Jurkat, Clone E6-1 (cell line): ENCODE measurements at places on chromosomes 5 and 9.

DNA sequence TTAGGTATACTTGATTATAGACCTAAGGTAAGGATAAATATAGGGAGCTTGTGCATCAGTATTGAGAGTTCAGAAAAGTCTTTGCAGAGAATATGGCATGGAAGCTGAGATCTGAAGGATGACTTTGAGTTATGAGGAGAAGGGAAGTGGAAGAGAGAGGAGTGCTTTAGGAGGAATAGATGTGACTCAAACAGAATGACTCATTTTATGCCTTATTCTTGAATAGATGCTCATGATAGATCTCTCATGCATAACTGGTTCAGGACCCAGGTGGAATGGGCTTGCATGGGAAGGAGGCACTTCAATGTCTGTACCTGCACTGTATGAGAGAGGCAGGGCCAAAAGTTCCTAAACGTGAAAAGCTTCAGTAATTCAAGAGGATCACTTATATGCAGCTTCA is 103.3 kb downstream of the CWC27 start:
- no peak for DNase-seq

- no peak for DNase-seq
Measured at GRCh38 chr5:148986636-148987035, 76.2 kb downstream of the SH3TC2 start.

DNA sequence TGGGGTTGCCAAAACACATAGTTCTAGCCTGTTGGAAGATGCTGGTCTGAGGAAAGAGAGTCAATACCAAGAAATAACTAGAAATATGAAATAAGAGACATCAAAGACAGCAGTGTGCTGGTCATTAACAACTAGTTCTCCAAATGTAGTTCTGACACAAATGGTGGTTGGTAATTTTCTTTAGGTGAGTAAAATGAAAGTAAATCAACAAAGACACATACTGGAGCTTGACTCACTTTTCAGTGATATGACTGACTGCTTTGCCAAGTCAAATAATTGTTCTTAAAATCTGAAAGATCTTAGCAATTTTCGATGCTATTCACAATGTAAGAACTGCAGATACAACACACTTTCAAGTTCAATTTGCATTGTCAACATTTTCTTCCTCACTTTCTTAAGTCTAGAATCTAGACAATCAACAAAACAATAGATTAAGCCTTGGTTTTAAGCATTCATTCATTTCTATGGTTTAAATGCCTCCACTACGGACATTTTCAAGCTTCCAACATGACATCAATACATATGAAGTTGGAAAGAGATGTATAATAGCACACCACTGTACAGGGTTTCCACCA is 166.8 kb upstream of the MAP3K1 start:
- DNase-seq = no peak

DNA sequence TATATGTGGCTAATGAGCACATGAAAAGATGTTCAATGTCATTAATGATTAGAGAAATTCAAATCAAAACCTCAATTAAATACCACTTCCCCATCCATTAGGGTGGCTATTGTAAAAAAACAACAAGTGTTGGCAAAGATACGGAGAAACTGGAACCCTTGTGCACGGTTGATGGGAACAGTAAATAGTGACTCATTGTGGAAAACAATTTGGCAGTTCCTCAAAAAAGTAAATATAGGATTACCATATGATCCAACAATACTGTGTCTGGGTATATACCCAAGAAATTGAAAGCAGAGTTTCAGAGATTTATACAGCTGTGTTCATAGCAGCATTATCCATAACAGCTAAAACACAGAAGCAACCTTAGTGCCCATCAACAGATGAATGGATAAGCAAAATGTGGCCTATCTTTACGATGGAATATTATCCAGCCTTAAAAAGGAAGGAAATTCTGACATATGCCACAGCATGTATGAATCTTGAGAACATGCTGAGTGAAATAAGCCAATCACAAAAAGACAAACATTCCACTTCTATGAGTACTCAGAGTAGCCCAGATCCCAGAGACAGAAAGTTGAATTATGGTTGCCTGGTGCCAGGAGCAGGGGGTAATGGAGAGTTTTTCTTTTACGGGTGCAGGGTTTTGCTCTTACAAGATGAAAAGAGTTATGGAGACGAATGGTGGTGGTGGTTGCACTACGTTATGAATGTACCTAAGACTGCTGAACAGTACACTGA is 41.4 kb upstream of the LRRC14B start:
- DNase-seq = no peak

DNA sequence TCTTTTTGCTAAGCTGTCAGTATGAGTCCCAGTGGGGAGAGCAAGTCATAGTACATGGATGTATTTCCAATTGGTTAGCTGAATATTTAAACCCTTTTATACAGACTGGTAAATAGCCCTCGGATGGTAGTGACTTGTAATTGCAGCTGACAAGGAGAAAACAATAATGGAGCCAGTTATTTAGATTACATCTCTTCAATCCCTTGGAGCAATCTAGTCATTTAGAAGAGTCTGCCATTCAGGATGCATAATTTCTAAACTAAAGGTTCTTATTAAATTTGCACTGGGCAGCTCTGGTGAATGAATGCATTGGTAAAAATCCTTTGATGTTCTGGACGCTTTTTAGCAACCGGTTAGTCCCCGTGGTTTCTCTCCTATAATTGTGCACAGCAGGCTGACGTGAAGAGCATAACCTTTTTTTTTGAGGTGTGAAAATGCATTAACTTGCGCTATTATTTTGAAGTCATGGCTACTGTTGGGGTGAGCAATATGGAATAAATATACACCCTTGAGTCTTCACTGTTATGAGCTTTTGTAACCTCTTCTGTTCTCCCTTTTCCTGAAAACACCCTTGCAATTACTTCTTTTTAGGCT is 158.6 kb upstream of the CD180 start:
- no peak for DNase-seq

GRCh38 chr9:110337727-110338126 is at the start of gene TXNDC8:
Gene TXNDC8, minus strand, starts transcription at chr9:110337863.
- DNase-seq = no peak

- DNase-seq = peak; percentile 45
Measured at GRCh38 chr5:107248066-107248695, 422.6 kb downstream of the EFNA5 start.

DNA sequence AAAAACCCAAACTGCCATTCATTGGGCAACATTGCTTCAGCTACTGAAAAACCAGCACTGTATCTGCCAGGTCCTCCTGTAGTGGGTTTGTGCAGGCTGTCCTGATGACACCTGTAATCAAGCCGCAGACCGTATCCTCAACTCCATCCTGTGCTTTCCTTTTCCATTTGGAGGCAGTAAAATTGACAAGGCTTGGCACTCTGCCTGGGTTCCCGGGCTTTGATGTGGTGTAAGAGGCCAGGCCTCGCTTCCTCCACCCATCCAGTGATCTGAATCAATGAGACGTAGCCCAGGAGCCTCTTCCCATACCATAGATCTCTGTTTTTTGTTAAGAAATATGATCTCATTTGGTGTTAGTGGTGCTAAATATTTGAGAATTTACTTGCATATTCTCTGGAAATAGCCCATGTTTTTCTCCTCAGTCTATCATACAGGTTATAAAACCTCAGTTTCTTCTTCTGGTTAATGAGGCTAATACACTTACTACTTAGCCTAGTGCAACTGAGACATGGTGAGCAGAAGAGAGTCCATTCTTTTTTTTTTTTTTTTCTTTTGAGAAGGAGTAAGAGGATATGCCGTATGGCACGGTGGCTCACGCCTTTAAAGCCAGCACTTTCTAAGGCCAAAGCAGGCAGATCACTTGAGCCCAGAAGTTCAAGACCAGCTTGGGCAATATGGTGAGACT is 34.8 kb downstream of the LSM11 start:
- peak; percentile 57 for DNase-seq

- no peak for DNase-seq
Measured at GRCh38 chr9:100126423-100126822, 27.4 kb downstream of the INVS start.

- no peak for DNase-seq
Measured at GRCh38 chr5:60727033-60727679, 27.2 kb upstream of the DEPDC1B start.

DNA sequence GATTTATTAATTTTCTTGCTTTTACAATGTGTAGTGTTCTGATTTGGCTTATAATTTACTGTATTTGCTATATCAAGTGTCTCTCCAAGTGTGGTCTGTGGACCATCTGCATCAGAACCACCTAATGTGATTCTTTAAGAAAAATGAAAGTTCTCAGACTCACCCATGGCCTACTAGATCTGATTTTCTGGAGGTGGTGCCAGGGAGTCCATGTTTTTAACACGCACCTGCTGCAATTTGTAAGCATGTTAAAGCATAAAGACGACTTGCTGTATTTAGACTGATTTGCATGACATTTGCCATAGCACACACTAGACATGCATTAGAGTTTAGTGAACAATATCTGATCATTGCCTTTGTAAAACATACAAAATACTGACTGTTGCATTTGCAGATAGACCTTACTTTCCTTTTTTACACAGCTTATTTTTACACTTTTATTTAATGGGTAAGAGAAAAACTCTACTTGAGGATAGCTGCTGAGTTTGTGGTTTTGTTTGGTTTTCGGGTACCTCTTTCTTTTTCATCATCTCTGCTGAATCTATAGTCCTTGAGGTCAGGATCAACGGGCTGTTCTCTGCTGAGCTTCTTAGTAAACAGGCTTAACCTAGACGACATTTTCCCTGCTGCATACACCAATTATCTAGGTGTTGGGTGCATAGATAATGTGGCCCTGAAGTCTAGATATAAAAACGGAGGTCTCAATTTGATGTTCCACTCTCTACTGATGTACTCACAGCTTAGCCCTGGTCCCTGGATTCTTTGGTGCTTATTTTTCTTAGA is 138.0 kb upstream of the ZNF366 start:
- no peak for DNase-seq

GRCh38 chr9:9352877-9353481 is 1259.8 kb downstream of the PTPRD start:
- DNase-seq = no peak

GRCh38 chr5:148632255-148633066 is 21.9 kb downstream of the HTR4 start:
- DNase-seq = peak; percentile 2

DNA sequence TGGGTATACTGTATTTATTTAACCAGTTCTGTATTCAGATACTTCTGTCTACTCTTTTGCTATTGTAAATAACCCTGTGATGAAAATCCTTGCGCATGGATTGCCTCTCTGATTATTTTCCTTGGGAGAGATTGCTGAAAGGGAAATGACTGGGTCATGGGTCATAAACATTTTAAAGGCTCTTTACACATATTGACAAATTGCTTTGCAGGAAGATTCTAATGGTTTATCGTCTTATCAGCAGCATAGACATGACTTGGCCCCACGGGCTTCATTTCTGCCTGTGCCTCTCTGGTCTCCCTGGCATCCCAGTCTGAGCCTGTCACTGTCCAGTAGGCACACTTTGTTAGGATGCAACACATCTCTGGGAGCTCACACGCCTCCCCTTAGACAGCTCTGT is 52.3 kb downstream of the RGS3 start:
- no peak for DNase-seq

DNA sequence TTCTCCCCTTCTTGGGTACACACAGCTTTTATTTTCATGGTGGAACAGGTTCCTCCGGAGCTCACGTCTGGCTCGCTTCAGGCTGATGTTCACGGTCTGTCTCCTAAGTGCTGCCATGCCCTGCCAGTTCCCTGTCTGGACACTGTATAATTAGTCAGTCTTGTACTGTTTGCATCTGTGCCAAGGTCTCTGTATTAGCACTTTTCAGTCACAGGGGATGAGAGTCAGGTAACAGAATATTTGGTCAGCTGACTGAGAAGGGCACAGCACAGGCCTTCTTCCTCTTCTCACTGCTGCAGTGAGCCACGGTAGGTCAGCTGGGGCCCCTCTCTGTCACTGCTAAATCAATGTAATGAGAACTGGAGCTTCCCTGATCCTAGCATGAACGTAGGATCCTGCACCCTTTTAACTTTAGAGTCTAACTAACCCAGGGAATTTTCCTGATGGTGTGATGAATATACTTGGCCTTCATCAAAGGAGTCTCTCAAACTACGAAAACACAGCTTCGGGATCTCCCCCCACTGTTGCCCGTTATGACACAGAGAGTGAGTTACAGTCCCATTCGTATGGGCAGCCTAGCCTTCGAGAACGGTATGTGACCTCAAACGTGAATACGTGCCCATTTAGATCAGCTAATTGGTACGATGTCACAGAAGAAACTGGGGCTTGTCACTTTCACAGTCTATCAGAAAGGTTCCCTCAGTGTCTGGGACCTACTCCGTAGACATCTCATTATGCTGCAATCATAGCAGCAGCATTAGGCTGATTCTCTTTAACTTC is 354.1 kb upstream of the RFX3 start:
- no peak for DNase-seq

DNA sequence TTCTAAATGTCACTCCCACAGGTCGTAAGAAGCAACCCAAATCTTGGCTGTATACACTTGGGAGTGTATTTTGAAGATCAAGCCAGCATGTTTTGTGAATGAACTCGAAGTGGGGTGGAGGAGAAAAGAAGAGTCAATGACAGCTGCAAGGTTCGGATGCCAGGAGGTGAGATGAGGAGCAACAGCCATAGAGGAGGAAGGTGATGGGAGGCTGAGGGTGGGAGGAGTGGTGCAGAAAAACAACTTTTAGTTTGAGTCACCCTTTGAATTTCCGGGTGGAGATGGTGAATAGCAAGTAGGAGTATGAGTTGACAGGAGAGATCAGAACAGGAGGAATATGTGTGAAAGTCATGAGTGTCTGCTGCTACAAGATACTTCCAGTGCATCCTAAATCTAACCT is 153.6 kb downstream of the DIRAS2 start:
- no peak for DNase-seq

- no peak for DNase-seq
Measured at GRCh38 chr5:160001457-160001856, 7.5 kb upstream of the TTC1 start.

DNA sequence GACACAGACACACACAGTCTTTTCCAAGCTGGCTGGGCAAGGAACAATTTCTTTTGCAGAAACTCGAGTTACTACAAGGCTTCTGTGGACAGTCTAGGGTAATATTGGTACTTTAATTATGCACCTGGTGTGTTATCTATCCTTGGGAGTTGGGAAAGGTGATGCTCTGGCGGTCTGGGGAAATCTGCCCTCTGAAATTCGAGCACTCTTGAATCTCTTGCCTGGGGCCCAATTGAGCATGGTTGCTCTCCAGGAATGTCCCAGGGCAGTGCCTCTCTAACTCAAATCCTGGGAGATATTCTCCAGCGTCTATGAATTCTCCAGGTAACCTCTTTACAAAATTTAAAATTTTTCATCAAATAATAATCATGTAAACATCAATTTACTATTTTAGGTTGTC is 69.3 kb downstream of the KCNIP1 start:
- DNase-seq = no peak

DNA sequence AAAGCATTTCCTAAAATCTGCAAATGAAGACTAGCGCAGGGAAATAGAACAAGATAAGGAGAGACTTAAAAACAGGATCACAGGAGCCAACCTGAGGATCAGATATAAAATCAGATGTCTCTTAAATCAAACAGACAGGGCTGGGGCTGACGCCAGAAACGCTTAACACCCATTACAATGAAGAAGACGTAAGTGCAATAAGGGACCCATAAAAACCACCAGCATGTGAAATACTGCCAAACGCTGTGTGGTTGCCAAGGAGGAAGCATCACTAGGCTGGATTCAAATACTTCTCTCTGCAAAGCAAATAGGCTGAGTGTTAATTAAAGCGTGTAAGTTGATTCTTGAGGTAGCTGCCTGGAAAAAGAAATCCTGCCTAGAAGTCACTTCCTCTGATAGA is 74.4 kb upstream of the ATP10B start:
- no peak for DNase-seq

- no peak for DNase-seq
Measured at GRCh38 chr5:178531786-178532185, 58.4 kb downstream of the COL23A1 start.

- no peak for DNase-seq
Measured at GRCh38 chr9:34573599-34574325, 15.8 kb downstream of the CNTFR start.
